Right hindlimb (tissue), 1 donor: ENCODE measurements at places on chromosomes 13 and 19.
A peak's percentile ranks its signal among the peaks of the same experiment; 100 is the strongest.

DNA sequence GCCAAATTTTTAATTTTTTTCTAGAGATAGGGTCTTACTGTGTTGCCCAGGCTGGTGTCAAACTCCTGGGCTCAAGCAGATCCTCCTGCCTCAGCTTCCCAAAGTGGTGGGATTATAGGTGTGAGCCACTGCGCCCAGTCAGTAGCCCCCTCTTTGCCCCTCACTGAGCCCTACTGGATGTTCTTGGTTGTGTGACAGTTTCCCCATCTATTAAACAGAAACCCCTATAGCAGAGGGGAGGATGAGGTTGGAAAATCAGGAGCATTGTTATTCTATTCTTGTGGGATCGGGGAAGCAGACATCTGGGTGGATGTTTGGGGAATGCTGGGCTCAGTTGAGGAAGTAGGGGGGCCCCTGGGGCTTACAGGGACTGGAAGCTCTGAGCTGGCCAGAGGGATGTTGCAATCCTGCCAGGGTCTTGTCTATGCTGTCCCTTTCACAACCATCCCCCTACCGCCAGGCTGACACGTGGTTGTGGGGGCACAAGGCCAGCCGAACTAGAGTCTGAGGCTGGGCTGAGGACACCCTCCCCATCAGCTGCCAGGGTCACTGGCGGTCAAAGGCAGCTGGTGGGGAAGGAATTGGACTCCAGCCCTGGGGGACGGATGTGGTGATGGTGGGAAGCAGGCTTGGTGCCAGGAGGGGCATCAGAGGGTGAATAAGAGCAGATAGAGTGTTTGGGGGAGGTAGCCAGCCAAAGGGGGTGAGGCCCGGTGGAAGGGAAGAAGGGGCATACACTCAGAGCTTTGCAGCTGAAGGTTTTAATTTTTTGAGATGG is 10.9 kb downstream of the APOC1 start:
- DNase-seq: peak; percentile 87

DNA sequence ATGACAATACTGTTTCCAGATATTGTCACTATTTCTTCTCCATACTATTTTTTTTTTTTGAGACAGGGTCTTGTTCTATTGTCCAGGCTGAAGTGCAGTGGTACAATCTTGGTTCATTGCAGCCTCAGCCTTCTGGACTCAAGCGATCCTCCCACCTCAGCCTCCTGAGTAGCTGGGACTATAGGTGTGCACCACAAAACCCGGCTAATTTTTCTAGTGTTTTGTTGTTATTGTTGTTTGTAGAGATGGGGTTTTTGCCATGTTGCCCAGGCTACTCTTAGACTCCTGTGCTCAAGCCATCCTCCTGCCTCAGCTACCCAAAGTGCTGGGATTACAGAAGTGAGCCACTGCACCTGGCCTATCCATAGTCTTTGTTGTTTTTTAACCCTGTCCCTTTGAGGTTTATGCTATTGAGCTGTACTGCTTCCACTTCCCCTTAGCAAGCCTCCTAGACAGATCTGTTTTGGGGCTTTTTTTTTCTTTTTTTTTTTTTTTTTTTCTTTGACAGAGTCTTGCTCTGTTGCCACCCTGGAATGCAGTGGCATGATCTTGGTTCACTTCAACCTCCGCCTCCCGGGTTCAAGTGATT is 27.6 kb upstream of the MAP3K10 start:
- no peak for DNase-seq

- no peak for DNase-seq
Observed at GRCh38 chr19:9673912-9674662, 813 bp downstream of the ZNF562 start.

GRCh38 chr13:74187564-74187963 is 53.4 kb upstream of the KLF12 start:
- no peak for DNase-seq

GRCh38 chr13:99542788-99543406 is 41.6 kb downstream of the TM9SF2 start:
- DNase-seq: no peak

DNA sequence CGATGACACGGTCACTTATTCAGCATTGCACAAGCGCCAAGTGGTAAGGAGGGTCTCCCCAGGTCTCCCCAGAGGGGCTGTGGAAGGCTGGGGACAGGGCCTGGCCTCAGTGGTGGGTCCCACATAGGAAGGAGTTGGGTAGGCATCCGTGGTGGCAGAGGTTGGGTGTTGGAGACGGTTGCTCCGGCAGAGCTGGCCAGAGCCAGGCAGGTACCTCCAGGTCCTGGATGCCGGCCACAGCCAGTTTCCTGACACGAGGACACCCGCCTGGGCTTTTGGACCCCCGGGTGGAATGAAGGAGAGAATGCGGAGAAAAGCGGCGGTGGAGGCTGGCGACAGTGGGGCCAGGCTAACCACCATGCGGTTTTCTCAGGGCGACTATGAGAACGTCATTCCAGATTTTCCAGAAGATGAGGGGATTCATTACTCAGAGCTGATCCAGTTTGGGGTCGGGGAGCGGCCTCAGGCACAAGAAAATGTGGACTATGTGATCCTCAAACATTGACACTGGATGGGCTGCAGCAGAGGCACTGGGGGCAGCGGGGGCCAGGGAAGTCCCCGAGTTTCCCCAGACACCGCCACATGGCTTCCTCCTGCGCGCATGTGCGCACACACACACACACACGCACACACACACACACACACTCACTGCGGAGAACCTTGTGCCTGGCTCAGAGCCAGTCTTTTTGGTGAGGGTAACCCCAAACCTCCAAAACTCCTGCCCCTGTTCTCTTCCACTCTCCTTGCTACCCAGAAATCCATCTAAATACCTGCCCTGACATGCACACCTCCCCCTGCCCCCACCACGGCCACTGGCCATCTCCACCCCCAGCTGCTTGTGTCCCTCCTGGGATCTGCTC is 1.3 kb upstream of the FFAR1 start:
- no peak for DNase-seq

- no peak for DNase-seq
Observed at GRCh38 chr13:98345107-98345935, 168.3 kb upstream of the RNF113B start.

DNA sequence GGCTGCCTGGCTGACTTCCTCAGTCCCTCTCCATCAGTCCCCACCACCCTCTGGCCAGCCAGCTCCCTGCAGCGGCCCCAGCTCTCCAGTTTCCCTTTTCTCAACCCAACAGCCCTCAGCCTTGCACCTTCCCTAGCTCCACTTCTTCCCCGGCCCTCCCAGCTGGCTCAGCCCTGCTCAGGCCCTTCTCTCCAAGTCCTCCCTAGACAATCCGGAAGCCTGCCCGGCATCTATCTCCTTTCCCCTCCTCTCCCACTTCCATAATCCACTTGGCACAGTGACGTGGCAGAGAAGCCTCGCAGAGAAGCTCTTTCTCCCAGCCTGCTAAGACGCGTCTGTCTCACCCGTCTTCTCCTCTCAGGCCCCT is 1.1 kb downstream of the UBXN6 start:
- DNase-seq: peak; percentile 74

- DNase-seq: no peak
Observed at GRCh38 chr13:96850538-96851145, 143.6 kb downstream of the OXGR1 start.

- DNase-seq: no peak
Observed at GRCh38 chr19:45953676-45954075, 20.0 kb downstream of the NOVA2 start.

GRCh38 chr13:111286162-111286561 is 34.3 kb upstream of the TEX29 start:
- no peak for DNase-seq

GRCh38 chr13:110261166-110262081 is 45.5 kb downstream of the COL4A1 start:
- DNase-seq: no peak

- no peak for DNase-seq
Observed at GRCh38 chr19:5338656-5339197, 1.9 kb downstream of the PTPRS start.

- DNase-seq: no peak
Observed at GRCh38 chr19:7917267-7918061, 2.7 kb upstream of the SNAPC2 start.

DNA sequence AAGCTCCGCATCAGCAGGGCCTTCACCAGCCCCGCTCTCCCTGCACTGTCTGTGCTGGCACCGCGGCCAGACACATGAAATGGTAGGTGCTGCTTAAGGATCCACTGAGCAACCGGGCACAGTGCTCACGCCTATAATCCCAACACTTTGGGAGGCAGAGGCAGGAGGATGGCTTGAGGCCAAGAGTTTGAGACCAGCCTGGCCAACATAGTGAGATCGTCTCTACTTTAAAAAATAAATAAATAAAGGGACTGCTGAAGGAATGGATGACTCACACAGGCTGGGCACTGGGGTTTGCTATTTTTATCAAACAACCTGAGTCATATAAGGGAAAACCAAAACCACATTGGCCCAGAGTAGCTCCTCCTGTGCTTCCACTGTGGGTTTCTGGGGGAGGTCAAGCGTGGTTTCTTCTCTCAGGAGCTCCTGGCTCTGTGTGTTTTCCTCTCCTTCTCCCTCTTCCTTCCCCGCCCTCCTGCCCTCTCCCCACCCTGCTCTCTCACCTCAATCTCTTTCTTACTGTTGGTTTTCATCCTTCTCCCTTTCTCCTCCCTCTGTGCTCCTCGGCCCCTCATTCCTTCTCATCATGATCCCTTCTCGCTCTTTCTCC is 21.3 kb downstream of the VRK3 start:
- DNase-seq: no peak

DNA sequence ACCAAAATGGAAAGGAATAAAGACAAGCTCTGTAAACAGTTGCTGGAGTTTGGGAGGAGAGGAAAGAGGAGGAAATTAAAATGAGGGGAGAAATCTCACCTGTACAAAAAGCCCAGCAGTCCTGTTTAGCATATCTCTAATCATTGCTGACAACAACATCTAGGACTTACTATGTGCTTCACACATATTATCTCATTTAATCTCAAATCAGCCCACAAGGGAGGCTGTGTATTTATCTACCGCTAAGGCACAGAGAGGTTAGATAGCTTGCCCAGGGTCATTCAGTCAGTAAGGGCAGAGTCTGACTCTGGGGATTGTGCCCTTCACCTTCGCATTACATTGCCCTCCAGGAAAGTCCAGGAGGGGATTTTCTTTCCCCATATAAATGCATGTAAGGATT is 233.3 kb downstream of the DLEU7 start:
- no peak for DNase-seq
